Posterior cingulate gyrus (tissue), 11 donors: ENCODE measurements at places on chromosomes 6 and 20.

DNA sequence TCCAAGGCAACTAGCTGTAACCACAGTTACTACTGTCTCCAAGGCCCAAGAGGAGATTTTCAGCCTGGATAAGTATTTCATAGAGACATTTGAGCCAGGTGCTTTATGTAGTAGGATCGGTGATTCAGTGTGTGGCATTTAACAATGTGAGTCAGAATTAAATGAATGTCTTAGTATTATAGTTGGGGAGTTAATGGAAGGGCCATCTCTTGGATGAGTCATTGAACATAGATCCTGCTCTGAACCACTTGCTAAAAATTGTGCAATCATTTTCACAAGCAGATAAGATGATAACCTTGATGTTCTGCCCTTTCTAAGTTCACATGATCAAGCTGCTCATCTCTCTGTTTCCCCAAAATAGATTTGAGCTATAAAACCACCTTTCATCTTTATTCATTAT is 668.9 kb upstream of the CITED2 start:
- no peak for DNase-seq

DNA sequence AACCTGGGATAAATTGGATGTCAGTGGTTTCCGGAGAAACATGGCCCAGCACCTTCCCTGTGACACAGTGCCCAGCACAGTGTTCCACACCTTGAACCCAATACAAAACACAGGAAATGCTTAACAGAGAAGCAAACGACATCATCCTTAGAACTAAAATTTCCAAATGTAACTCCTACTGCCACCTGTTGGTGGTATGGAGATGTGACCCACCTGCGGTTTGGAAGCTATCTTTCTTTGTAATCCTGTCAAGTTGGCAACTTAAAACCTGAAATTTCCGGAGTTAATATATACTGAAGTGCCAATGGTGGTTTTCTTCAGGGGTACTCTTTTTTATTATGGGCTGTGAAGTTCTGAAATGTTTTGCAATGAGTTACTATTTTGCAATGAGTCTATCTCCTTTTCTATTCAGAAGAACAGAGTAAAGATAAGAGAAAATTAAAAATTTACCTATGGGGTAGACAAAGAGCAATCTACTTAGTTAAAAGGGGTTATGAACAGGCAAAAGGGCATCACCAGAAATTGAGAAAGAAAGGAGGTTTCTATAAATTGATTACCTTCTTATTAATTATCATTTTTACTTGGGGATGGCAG is 658.8 kb downstream of the PTPRT start:
- DNase-seq = no peak

DNA sequence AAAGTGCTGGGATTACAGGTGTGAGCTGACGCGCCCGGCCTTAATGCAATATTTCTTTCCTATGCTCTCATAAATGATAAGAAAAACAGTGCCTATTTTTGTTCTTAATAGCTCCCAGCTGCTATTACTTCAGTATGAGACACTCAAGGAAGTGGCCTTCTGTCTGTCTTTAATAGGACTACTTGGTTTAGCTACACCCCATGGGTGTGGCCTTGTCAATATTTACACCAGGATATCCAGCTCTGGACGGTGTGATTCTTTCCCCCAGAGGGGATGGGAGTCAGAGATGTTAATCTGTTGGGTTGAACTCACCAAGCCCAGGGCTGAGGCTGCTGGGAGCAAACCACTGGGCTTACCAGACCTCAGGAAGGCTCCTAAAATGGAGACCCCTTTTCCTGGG is 134.2 kb downstream of the CEP57L1 start:
- DNase-seq = no peak

- DNase-seq = peak; percentile 85
These were observed 27.7 kb upstream of the LAMA4 start for GRCh38 chr6:112281821-112282615.

- no peak for DNase-seq
These were observed 91.0 kb upstream of the MEI4 start for GRCh38 chr6:77561768-77562314.

- DNase-seq = no peak
These were observed 42.2 kb upstream of the COL10A1 start for GRCh38 chr6:116168148-116168547.

DNA sequence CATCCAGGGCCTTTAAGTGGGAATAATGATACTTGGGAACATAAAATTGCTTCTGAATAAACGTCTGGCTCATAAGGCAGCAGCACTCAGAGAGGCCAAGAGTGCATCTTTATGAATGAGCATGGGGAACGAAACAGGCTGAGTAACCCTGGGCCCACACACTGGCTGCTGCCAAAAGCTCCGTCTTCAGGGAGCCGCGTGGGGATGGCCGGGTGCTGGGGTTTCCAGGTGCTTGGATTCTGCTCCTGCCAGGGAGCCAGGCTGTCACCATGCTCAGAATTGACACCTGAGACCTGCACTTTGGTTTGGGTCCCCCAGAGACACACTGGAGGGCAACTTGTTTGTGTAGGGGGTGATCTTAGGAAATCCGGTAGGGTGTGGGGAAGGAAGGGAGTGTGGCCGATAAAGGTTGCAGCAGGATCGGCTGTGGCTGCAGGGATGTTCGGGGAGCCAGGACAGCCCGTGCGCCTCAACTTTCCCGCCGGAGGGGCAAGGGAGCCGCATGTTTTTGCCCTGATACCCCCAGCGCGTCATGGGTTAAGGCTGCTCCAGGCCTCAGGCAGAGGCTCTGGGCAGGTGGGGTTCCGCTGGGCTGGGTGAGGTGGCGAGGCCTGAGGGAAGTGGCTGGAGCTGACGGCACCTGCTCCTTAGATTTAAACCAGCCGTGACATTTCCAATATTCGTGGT is 101.8 kb downstream of the YTHDF1 start:
- DNase-seq = no peak

GRCh38 chr20:32034581-32035425 is 17.2 kb upstream of the HCK start:
- no peak for DNase-seq

- no peak for DNase-seq
These were observed 15.9 kb upstream of the ITPR3 start for GRCh38 chr6:33604941-33605854.

GRCh38 chr6:25898289-25898977 is 24.4 kb upstream of the SLC17A3 start:
- no peak for DNase-seq

DNA sequence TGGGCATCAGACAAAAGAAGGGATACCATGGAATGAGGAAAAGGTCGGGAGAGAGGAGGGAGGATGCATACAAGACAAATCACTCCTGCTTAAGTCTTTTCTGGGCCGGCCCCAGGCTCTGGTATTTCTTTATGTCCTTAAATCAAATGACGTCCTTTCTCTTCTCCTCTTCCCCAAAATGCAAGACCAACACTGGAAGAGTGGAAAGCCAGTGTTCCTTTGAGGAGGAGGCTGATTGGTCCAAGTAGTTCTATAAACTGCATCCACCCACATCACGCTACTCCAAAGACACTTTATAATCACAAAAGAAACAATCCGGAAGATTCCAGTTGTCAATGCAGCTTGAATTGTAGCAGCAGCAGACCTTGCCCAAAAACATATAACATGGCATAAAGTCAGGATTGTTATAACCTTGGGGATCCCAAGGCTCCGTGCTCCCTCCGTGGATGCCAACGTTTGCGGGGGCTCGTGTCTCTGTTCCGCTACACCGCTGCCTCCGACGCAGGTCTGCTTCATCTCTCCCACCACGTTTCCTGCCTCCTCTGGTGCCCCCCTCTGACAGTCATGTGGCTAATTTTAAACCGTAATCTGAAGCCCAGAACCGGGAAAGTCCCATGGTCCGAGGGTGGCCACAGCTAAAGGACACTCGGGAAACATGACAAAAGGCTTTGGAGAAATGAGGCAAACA is 47.1 kb downstream of the MCUR1 start:
- peak; percentile 85 for DNase-seq

GRCh38 chr6:121435444-121436069 is at the start of gene GJA1:
TSS of gene GJA1 (plus strand) at chr6:121435646. CDS start at chr6:121446848, 11,202 bp downstream.
- DNase-seq = no peak

GRCh38 chr6:168050881-168051586 is 28.0 kb downstream of the FRMD1 start:
- DNase-seq = peak; percentile 76

- DNase-seq = no peak
These were observed 39.3 kb downstream of the PTK7 start for GRCh38 chr6:43115365-43115764.

DNA sequence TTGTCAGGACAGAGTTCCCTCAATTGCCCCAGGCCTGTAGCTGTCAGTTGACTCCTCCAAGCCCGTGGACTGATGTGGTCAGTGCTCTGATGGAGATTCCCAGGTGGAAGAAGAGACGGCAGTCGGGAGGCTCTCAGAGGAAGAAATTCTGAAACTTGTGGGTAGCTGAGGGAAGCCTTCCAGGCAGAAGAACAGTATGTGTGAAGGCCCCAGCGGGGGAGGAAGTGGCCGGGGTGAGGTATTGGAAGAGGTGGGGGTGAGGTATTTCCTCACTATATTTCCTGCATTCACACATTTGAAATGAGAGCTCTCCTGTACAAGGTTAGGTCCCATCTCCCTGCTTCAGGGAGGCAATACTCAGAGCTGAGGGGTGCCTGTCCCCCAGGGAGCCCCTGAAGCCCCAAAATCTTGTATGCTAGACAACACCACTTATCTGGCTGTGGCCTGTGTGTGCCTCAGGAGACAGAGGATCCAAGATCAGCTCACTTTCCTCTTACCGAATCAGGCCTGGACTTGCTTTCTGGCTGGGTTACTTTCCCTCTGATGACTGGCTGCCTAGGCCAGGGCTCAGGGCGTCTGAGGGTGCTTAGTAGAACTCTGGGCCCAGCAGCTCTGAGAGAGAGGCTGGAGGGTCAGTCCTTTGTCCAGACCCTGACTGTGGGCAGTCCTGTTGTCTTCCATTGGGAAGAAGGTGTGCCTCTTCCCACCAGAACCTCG is 49.3 kb upstream of the MYL9 start:
- peak; percentile 63 for DNase-seq

DNA sequence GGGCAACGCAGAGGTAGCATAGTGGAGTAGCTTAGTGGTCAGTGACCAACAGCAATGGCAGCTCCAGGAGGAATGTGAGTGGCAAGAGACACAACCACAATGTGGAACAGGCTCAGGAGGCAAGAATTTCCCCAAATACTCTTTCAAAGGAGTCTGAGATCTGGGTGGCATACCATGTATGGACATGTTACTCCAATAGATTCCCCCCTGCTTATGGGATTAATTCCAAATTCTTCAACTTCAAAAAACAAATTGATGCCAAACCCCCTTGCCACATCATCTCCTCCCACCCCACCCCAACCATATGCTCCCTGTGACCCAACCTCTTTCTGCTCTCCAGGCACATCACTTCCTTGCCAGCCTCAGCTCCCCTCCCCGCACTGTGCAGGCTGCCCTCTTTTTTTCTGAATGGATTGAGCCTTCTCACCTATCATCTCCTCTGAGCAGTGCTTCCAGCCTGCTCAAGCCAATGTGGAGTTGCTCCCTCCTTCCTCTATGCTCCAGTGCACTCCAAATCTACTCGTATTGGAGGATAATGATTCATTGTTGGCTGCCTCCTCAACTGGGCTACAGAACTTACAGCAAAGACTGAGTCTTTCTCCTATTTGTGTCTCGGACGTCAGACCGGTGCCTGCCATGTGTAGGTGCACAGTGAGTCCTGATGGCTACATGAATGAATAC is 93.0 kb upstream of the CEP85L start:
- no peak for DNase-seq

DNA sequence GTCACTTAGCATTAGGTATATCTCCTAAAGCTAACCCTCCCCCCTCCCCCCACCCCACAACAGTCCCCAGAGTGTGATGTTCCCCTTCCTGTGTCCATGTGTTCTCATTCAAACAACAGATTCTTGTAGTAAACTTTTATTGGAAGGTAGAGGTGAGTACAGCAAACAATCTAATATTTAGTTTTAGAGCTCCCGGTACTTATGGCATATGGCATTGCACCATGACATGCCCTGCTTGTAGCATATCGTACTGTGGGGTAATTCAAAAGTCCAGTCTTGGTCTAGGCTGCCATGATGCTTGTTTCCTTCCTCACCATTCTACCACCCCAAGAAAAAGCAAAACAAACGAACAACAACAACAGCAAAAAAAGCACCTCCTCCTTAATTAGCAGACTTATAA is 289.5 kb downstream of the ZNF217 start:
- no peak for DNase-seq

- DNase-seq = no peak
These were observed 644.3 kb downstream of the KIF16B start for GRCh38 chr20:15928946-15929345.

GRCh38 chr6:113876695-113877094 is 19.6 kb downstream of the MARCKS start:
- DNase-seq = no peak

GRCh38 chr6:166633732-166634535 is 6.9 kb upstream of the RPS6KA2 start:
- no peak for DNase-seq

DNA sequence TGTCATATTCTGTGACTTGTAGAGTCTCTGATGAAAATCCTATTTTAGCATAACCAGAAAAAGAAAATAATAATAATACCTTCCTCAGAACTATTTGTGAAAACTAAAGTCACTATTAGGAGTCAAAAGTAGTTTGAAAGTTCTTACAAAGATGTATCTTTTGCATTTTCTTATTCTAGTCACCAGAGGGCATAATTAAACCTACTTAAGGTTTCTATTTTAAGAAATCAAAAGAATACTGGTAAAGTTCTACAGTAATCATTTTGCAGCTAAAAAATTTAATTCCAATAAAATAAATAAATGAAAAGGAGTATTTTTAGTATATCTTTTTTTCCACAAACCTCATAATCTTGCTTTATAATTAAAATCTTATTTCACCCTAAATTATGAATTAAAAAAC is 28.0 kb upstream of the MCM9 start:
- no peak for DNase-seq

DNA sequence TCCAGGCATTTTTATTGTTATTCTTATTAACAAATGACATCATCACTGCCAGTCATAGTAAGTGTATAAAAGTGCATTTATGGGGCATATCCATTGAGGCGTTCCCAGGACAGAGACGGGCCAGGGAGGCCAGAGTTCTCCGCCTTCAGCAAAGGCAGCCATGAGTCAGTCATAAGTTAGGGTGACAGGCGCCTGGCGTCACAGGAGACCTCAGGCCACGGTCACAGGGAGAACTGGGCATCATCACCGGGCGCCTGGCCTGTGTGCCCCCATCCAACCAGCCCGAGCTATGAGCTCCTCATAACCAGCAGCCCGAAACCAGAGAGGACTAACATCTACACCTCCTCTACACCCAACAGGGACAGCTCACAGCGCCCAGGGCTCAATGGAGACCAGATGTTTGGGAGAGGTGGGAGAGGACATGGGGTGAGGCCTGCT is 259.2 kb downstream of the DLL1 start:
- DNase-seq = peak; percentile 71
